ENCODE measurements at places on chromosomes 16 and 17.
A peak's percentile ranks its signal among the peaks of the same experiment; 100 is the strongest.

DNA sequence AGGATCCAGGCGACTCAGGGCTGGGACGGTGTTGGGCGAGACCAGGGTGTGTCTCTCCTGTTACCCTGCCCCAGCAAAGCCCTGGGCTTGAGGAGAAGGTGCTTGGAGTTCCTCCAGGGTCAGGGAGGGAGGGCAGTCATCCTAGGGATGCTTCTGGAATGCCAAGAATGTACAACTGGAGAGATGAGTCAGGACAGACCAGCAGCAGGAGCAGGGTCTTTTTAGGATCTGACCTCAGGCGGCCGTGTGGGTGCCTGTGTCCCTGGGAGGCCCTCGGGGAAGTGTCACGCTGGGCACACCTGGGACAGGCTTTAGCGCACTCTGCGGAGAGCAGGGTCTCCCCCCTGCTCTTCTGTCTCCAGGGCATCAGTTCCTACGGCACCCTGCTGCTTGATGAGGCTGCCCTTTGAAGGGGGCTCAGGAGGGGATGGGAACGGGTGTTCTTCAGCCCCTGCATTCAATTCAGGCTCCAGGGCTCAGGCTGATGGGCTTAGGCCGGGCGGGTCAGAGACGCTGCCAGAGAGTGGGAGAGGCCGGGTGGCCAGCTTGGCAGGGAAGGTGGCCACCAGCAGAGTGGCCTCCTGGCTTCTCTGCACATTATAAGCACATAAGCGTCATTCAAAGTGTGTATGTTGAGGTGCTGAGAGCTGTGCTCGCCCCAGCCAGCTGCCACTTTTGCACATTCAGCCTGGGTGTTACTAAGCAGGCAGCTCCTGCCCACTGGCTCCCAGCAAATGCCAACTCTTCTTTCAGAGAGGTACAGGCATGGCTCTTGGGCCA, 8.4 kb upstream of the MTSS2 start:
- DNase-seq: no peak

DNA sequence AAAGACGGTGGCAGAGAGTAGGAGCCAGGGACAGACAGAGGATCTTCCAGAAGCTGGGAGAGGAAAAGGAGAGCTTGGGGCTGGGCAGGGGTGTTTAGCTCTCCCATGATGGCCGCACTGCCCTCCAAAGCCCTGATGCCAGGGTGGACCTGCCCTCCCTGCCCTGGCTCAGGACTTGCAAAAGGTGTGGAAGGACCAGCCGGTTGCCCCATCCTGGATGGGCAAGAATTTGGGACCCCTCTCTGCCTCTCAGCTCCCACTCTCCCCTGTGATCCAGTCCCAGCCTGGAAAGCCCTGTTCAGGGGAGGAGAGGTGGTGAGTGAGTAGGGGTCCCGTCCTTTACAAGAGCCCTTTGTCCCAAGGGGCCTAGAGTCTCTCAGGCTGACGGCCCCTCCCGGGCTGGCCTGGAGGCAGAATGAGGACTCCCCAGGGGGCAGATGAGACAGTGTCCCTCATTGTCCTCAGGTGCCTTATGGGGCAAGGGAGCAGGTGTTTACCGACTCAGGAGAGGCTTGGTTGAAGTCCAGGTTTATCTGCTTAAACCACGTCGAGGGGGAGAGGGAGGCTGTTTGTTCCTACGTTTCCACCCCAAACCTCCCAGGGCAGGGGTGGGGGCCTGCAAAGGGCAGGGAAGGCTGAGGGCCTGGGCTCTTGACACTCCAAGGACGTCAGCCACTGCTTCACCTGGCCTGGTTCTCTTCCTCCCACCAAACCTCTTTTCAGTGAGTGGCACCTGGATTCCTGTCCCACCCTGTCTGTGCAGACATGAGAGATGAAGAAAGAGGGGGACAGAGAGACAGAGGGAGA, 19.3 kb upstream of the ITGA3 start:
- no peak for DNase-seq

DNA sequence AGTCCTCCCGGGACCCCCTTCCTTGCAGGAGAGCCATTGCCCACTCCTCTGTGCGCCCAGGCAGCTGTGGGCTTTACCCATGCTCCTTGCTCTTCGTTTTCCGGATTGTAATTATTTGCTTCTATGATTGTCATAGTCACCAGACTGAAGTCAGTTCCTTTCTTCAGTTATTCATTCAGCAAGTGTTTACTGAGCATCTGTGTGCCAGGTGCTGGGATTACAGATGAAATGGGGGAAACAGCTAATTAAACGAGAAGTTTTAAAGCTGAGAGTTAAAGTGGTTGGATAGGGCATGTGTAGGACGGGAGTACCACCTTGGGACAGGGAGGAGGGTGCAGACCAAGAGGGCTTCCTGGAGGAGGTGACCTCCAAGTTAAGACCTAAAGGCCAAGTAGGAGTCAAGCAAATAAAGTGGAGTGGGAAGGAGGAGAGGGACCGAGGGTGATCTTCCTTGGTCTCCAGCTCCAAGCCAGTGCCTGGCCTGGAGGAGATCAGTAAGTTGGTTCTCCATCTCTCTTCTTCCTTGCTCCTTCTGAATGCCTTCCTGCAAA, 126.6 kb downstream of the OR1D5 start:
- no peak for DNase-seq

DNA sequence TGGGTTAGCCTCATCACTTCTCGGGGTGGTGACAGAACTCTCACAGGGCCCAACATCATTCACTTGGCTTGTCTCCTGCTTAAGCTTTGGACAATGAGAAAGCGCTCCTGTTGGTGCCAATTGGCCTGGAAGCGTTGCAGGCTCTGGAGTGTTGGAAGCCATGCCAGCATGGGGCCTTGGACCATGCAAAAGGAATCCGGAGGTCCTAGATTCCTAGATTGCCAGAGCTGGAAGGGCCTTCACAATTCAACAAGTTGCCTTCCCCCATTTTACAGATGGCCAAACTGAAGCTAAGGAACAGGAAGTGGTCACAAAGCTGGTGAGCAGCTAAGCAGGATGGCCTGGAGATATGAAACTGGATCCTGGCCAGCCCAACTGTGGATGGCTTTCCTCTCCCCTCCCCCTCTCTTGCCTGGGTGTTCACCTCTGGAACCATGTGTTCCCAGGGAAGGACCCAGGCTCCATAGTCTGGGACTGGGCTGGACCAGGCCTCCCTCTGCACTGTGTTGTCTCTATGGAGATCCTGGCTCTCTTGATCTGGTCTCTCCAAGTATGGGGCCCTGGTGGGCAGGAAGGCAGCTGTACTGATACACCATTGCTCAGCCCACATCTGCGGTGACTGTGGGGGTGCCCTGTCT, 6.0 kb upstream of the IGFBP4 start:
- no peak for DNase-seq

- DNase-seq: no peak
These were observed 3.7 kb upstream of the LYZL6 start for GRCh38 chr17:35947156-35947585.

DNA sequence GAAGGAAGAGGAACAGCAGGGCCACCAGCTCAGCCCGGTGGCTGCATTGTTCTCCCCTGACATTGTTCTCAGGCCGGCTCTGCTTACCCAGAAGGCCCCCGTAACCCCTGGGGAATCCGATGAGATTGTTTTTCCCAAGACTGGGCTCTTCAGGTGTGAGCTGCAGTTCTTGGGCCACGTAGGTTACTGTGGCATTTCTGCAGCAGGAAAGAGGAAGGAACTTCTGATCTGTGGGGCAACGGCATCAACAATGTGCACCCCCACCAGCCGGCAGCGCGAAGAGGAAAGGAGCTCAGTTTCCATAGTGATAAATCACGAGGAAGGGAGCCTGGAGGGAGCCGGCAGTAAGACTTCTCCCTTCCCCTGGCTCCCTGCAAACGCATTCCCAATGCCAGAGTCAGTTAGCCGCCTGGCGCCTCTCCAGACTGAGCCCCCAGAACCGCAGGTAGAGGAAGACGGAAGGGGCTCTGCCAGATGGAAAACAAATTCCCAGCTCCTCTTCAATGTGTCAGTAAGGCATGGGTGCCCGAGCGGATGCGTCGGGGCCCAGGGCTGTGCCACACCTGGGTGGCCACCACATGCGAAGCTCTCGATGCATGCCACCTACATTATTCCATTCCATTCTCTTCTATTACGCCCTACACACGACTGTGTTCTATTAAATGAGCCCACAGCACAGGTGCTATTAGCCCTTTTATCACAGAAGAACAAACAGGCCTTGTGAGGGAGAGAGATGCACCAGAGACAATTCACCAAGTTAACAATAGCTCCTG, 21.5 kb upstream of the PECAM1 start:
- DNase-seq: peak; percentile 54

- no peak for DNase-seq
These were observed 8.2 kb downstream of the CANT1 start for GRCh38 chr17:79001190-79002020.

- no peak for DNase-seq
These were observed 53.4 kb downstream of the IGF2BP1 start for GRCh38 chr17:49050611-49051010.

- DNase-seq: no peak
These were observed 56.1 kb upstream of the MAF start for GRCh38 chr16:79656553-79657115.

DNA sequence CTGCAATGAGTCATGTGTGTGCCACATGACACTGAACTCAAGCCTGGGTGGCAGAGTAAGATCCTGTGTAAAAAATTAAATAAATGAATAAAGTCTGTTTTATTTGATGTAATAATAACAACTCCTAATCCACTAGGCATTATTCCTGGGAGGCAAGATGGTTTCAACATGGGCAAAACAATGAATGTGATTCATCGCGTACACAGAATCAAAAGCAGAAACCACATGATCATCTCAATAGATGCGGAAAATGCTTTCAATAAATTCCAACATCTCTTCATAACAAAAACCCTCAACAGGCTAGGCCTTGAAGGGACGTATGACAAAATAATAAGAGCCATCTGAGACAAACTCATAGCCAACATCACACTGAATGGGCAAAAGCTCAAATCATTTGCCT, 195.4 kb downstream of the CDH11 start:
- DNase-seq: no peak

GRCh38 chr17:7111784-7112509, 2.7 kb downstream of the ASGR2 start:
- DNase-seq: no peak

DNA sequence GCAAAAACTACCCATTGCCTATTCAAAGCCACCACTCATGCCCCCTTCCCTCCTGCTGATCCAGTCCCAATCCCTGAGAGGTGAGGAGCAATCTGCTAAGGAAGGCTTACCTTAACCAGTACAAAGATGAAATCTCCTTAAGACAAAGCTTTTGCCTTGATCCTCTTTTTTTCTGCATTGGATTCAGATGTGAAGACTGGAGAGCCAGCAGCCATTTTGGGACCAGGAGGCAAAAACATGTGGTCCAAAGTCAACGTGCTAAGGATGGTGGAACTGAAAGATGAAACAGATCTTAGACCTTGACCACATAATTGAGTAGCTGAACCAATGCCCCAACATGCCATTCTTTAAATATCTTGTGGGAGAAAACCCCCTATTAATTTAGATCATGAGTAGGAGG, 171.4 kb downstream of the IRX5 start:
- no peak for DNase-seq

DNA sequence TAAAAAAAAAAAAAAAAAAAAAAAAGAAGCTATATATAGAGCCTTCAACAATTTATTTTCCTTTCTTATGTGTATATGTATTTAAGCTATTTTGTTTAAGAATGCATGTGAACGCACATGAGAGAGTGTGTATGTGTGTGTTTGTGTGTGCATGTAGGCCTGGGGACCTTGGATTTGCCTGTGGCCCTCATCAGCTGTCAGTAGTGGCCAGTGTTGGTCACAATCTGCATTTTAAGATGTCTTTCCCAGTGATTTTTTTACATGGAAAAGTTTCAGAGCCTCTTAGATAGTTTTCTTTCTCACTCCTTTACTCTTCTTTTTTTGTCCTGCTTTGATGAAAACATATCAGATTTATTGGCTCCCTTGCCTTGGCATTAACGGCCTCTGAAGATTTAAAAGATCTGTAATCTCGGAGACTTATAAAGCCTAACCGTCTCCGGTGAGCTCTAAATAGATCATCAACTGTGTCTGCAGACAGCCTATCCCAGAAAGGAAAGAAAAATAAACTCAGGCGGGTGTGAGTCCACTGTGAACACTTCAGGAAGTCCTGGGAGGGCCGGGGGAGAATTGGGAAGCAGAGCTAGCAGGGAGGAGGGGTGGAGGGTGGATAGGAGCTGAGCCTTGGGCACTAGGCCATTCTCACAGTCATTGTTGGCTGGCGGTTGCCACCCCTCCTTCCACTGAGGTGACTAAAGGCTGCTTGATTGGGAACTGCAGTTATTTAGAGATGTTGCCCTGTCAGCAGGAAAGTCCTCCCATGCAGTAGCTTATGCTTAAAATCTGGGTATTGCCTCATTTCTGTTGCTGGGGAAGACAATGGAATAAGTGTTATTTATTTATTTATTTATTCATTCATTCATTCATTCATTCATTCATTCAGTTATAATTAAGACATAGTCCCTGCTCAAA, 86.8 kb downstream of the WWP2 start:
- DNase-seq: peak; percentile 37

DNA sequence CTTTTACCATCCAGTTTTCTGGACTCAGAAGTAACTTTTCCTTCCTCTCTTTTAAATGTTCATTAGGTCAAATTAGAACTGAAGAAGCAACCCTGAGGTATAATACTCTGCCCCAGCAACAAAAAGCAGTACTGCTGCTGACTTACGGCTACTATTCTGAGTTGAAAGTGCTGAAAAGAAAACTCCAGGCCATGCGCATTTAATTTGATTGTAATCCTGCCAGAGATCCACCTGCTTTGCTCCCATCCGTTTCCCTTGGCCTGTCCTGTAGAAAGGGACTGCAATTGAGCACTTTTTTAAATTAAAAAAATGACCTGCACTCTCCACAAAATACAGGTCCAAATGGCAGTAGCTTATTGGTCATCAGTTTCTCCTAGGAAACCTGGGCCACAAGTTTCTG, 61.6 kb downstream of the PITPNC1 start:
- DNase-seq: no peak

DNA sequence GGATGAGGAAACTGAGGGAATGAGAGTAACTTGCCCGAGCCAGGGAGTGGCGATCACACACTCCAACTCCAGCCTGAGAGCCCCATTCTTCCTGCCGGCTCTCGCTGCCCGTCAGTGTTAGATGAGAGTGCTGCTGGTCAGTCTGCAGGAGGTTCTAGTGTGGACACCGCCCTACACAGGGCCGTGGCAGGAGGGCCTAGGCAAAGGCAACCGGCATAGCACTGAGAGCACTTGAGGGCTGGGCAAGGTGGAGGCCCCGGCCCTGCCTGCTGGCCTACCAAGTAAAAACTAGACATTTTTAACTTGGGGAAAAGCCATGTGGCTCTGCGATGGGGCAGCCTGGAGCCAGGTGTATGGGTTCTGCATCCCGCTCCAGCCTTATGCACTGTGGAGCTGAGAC, 354.8 kb downstream of the SEC14L1 start:
- DNase-seq: no peak

DNA sequence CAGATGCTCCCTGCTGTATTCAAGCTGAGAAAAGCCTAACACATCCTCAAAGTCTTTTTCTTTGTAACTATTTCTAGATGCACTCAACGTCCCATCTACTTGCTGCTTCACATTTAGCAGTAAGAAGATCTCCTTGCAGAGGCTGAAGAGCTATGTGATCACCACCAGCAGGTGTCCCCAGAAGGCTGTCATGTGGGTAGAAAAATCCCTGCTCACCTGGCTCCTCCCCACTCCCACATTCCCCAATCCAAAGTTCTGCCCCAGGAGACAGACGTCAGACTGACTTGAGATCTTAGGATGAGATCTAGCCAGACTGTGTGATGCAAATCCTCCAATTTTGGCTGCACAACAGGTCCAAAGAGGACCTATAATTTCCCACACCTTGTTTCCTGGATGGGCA, 1.1 kb downstream of the CCL13 start:
- no peak for DNase-seq
